ENCODE measurements at places on chromosomes 5 and 9.

GRCh38 chr5:150209099-150209635 is 19.3 kb downstream of the SLC6A7 start:
- peaks cover 5% of the 10 kb centered on the region for H3K4me1 ChIP-seq
- H3K36me3 ChIP-seq, result no peaks in the 10 kb centered on the region
- no peak overlapping the region for H3K4me3 ChIP-seq
- H3K27me3 ChIP-seq, result peaks cover 14% of the 10 kb centered on the region
- peak; percentile 5 for DNase-seq

- no peak overlapping the region for H3K27ac ChIP-seq
- no peak overlapping the region for H3K4me3 ChIP-seq
- peaks cover 10% of the 10 kb centered on the region for H3K27me3 ChIP-seq
- no peaks in the 10 kb centered on the region for H3K4me1 ChIP-seq
- no peaks in the 10 kb centered on the region for H3K36me3 ChIP-seq
- no peak for DNase-seq
Measured at GRCh38 chr9:77561331-77562018, 86.6 kb downstream of the GNA14 start.

GRCh38 chr9:92147030-92147851 is 32.0 kb upstream of the SPTLC1 start:
- peak overlapping the region; percentile 66 for H3K4me3 ChIP-seq
- peaks cover 14% of the 10 kb centered on the region for H3K4me1 ChIP-seq
- no peaks in the 10 kb centered on the region for H3K36me3 ChIP-seq

DNA sequence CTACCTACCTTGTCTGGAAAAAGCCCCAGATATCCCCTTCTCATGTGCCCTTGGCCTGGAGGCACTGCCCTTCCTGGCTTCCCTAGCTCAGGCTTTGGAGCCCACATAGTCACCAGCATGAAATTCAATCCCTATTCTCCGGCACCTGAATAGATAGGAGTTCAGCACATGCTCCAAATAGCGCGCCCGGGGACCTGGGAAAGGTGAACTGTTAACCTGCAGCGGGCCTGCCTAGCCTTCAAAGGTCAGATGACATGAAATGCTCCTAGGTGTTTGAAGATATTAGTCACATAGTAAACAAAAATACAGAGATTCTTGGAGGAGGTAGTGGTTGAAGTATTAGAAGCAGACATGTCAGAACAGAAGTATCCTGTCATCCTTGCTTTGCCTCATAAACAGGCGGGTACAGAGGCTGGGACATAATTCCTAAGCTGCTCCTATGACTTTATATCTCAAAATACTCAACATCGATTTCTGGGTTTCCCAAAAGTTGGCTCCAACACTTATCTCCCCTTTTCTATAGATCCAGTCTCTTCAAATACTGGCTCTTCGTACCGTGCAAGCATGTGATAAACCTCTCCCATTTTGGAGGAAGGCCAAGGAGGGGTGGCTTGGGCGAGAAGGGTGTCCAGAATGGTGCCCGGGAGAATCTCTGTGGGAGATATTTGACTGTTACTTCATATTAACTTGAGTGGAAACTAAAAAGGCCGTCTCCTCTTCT is 88.0 kb upstream of the ANKH start:
- H3K36me3 ChIP-seq, result no peaks in the 10 kb centered on the region
- no peaks in the 10 kb centered on the region for H3K4me1 ChIP-seq
- H3K27me3 ChIP-seq, result no peaks in the 10 kb centered on the region
- DNase-seq, result no peak
- H3K4me3 ChIP-seq, result no peak overlapping the region

DNA sequence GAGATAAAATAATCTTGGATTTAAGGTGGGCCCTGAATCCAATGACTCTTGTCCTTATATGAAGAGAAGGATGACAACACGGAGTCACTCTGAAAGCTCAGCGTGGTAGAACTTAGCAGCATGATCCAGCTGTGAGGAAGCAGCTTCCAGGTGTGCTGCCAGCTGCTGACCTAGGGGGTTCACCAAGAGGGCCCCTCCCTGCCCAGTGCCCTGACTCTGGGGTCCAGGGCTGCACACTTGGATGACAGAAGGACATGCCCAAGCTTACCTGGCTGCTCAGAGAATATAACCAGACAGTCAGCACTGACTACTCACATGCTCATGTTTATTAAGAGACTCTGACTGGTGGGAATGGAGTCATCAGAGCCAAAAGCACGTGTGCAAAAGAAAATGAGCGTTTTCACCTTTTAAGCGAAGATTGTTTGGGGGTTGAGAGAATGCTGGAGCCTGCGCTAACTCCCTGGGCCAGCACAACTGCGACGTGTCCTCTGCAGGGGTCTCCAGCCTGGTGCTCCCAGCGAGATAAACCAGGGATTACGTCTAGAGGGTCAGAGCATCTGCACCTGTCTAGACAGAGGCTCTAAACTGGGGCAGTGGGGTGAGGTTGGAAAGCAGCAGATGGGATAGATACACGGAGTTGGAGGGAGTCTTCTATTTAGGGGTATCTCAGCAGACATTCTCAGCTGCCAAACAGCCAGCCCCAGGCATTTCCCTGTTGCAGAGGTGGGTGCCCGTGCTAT is 41.3 kb downstream of the ROPN1L start:
- H3K36me3 ChIP-seq, result no peaks in the 10 kb centered on the region
- H3K4me1 ChIP-seq, result peaks cover 7% of the 10 kb centered on the region
- DNase-seq, result no peak
- no peak overlapping the region for H3K4me3 ChIP-seq

GRCh38 chr9:89278997-89279739 is 31.8 kb upstream of the CKS2 start:
- no peak overlapping the region for H3K27ac ChIP-seq
- peaks cover 21% of the 10 kb centered on the region for H3K4me1 ChIP-seq
- H3K4me3 ChIP-seq, result peak overlapping the region; percentile 12
- DNase-seq, result no peak
- peaks cover 3% of the 10 kb centered on the region for H3K36me3 ChIP-seq

DNA sequence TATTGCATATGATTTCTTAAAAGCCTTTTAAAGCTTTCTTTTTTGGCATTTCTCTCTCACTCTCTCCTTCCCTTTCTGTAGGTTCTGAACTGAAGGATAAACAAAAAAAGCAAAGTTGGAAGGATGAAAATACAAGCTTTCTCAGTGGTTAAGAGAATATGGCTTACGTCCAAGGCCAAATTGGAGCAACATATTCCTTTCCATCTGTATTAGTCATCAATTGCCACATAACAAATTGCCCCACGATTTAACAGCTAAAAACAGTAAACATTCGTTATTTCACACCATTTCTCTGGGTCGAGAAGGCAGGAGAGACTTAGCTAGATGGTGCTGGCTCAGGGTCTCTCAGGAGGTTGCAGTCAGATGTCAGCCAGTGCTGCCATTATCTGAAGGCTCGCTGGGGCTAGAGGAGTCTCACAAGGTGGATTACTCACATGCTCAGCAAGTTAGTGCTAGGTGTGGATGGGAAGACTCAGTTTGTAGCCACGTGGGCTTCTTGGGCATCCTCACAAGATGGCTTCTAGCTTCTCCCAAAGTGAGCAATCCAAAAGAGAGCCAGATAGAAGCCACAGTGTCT is 2.0 kb upstream of the ROR2 start:
- H3K27ac ChIP-seq, result no peak overlapping the region
- H3K27me3 ChIP-seq, result peaks cover 54% of the 10 kb centered on the region
- no peak overlapping the region for H3K4me3 ChIP-seq
- no peaks in the 10 kb centered on the region for H3K36me3 ChIP-seq
- no peak for DNase-seq

- peaks cover 14% of the 10 kb centered on the region for H3K4me1 ChIP-seq
- no peak for DNase-seq
- peaks cover 2% of the 10 kb centered on the region for H3K36me3 ChIP-seq
Measured at GRCh38 chr5:141875795-141876627, 2.2 kb downstream of the PCDH1 start.

Data from T-helper 2 cell treated with Interferon-gamma antibody and Interleukin-4, amounts not matched to agents 5 μg/mL and 100 μg/mL, for 36 hours (primary cell).